Activated CD8-positive, alpha-beta memory T cell treated with anti-CD3 and anti-CD28 coated beads for 48 hours (primary cell): ENCODE measurements at places on chromosomes 2 and 18.

- no peak for DNase-seq
These were observed at the start of gene ZBTB7C for GRCh38 chr18:48408727-48409590. ZBTB7C (minus strand) TSS chr18:48409383.

DNA sequence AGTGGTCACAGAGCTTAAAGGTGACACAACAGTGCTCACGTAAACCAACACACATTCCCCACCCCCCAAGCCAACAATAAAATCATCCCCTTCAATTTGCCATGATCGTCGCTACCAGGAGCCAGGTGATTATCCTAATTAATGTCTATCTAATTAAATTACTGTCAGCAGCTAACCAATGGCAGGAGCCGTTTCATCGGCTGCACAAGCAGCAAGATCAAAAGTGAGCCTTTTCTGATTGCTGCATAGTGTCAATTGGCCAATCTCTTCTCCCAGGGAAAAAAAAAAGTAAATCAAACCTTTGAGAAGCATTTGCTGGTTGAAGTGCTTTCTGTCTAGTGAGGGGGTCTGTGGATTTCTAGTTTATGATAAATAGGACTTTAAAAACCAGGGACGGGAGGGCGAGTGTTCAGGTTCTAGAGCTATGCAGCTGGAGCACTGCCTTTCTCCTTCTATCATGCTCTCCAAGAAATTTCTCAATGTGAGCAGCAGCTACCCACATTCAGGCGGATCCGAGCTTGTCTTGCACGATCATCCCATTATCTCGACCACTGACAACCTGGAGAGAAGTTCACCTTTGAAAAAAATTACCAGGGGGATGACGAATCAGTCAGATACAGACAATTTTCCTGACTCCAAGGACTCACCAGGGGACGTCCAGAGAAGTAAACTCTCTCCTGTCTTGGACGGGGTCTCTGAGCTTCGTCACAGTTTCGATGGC lies at the start of gene TBR1:
Gene TBR1 (plus strand): TSS at position 311 of the 721 bp plus-strand sequence. CDS start 114 bp downstream, at position 425.
- DNase-seq, result no peak

- no peak for DNase-seq
These were observed 167.1 kb upstream of the STK17B start for GRCh38 chr2:196338440-196338839.

DNA sequence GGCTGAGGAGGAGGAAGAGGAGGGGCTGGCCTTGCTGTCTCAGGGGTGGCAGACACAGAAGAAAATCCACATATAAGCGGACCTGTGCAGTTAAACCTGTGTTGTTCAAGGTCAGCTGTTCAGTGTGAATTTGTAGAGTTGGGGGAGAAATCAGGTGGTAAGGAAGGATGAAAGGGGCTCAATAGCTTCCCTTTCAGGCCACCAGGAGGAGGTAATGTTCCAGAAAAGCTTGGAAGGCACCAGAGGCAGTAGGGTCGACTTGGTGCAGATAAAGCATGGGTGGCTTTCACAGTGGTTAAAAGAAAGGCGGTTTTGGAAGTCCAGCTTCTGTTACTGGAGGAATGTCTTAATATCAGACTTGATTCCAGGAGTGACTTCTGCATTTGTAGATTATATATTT lies 167.4 kb downstream of the THSD7B start:
- DNase-seq, result no peak

DNA sequence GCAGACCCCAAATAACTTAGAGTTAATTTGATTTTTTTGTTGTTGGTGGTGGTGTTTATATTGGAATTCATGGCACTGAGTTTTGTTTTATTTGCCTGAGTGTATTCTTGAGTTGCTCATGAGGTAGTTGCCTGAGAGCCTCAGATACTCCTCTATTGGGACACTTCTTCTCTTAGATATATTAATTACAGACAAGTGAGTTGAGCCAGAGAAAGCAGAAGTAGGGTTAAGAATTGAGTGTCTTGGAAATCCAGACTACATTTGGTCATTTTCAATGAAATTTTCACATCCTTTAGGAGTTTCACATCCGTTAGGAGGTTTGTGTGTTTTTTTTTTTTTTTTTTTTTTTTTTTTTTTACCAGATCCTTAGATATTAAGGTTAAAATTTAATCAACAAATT lies 29.0 kb downstream of the FMNL2 start:
- DNase-seq, result no peak
